ENCODE measurements at places on chromosomes 5 and 9. TPM values are rescaled to one million over a fixed set of nuclear protein-coding genes. Genes with fewer than 3 reads are reported as not detected.

- no peaks in the 10 kb centered on the region for H3K36me3 ChIP-seq
- H3K27ac ChIP-seq: peak overlapping the region; percentile 14
These were observed 216.5 kb upstream of the DMRT1 start for GRCh38 chr9:624935-625500.

- no peak overlapping the region for H3K27ac ChIP-seq
- H3K27me3 ChIP-seq: no peaks in the 10 kb centered on the region
- peak overlapping the region; percentile 46 for H3K4me3 ChIP-seq
- no peak for DNase-seq
These were observed 126.1 kb downstream of the TMEM161B start for GRCh38 chr5:88142636-88142885.

DNA sequence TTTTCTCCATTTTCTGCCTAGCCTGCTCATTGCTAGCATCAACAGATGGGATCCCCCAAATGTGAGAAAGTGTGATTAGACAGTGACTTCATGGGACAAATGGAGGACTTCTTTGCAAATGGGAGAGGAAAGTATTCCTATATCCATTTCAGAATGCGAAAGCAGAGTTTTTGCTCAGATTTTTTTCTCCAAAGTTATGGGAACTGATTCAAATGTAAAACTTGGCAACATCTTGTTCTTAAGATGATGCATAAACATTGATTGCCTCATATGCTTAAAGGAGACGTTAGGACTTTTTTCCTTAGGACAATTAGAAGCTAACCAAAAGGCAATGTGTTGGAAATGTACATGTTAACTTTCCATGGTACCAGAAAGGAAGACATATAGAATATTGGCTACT lies 704.3 kb upstream of the ZNF608 start:
- H3K36me3 ChIP-seq: no peaks in the 10 kb centered on the region
- no peak for DNase-seq
- H3K4me1 ChIP-seq: no peaks in the 10 kb centered on the region

DNA sequence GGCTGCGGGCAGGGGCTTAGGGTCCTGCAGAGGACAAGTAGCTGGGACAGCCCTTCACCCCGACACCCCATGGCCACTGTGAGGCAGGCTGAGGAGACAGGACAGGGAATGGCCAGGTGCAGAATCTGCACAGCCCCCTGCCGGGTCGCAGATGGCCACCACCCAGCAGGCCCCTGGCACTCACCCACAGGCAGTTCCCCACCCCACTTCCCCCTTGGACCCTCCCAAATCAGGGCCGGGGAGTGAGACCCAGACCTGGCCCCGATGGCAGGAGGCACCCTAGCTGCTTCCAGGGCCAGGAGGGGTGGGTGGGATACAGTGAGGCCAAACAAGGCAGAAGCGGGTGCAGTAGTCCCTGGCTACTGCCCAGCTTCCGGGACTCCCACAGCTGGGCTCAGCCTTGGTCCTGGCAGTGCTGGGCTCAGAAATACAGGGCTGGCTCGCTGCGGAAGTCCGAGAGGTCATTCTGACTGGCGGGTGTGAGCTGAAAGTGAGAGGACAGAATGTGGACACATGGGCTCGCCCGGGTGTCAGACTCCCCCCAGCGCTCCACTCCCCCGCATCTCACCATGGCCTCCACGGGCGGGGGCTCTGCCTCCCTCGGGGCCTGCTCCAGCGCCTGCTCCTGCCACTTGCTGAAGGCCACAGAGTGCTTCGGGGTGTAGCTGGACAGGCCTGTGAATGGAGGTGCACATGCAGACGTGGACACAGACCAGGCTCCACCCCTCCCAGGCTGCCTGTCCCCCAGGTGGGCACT lies 3.4 kb downstream of the SSNA1 start:
- peaks cover 47% of the 10 kb centered on the region for H3K4me1 ChIP-seq
- H3K36me3 ChIP-seq: peaks cover 36% of the 10 kb centered on the region
- peak overlapping the region; percentile 35 for H3K27ac ChIP-seq
- DNase-seq: peak; percentile 71

ADAMTS12 gene
- 11.5 TPM for total RNA-seq

DNA sequence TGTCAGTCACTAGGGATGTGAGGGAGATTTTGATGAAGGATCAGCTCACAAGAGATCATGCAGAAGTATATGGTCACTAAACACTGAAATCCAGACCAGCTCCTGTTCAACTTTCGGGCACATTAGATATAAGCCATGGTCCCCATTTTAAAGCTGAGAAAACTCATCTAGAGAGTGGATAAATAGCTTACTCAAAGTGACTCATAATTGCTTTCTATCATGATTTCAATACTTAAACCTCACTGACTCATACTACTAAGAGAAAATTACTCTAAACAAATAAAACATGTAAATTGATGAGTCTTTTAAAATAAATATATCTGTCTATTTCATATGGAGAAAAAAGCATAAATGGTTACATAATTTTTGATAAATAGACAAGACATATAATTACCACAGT lies 567.7 kb downstream of the TLR4 start:
- H3K27ac ChIP-seq: no peak overlapping the region
- no peak overlapping the region for H3K4me3 ChIP-seq
- no peak for DNase-seq
- no peaks in the 10 kb centered on the region for H3K27me3 ChIP-seq
- H3K36me3 ChIP-seq: no peaks in the 10 kb centered on the region

GRCh38 chr5:145548097-145548496 lies 287.0 kb downstream of the PRELID2 start:
- DNase-seq: no peak
- H3K4me3 ChIP-seq: no peak overlapping the region
- H3K36me3 ChIP-seq: no peaks in the 10 kb centered on the region

KCTD16 gene
- total RNA-seq: 1.7 TPM

DNA sequence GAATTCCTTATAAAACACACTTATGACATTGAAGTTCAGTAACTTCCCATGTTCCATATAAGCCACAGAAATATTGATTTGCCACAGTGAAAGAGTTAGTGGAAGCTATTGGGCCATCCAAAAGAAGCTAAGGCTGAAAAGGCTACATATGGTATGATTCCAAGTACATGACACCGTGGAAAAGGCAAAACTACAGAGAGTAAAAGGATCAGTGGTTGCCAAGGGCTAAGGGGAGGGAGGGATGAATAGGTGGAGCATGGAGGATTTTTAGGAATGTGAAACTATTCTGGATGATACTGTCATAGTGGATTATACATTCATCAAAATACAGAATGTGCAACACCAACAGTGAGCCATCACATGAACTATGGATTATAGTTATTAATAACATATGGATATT lies 109.7 kb downstream of the F2RL2 start:
- H3K36me3 ChIP-seq: no peaks in the 10 kb centered on the region
- H3K27me3 ChIP-seq: no peaks in the 10 kb centered on the region
- H3K4me1 ChIP-seq: no peaks in the 10 kb centered on the region
- no peak overlapping the region for H3K27ac ChIP-seq
- DNase-seq: no peak

QSOX2 gene
- 14.8 TPM for total RNA-seq

GRCh38 chr9:113219186-113219936 lies 1.7 kb downstream of the FKBP15 start:
- H3K4me3 ChIP-seq: no peak overlapping the region
- H3K4me1 ChIP-seq: peaks cover 45% of the 10 kb centered on the region
- no peaks in the 10 kb centered on the region for H3K36me3 ChIP-seq

DNA sequence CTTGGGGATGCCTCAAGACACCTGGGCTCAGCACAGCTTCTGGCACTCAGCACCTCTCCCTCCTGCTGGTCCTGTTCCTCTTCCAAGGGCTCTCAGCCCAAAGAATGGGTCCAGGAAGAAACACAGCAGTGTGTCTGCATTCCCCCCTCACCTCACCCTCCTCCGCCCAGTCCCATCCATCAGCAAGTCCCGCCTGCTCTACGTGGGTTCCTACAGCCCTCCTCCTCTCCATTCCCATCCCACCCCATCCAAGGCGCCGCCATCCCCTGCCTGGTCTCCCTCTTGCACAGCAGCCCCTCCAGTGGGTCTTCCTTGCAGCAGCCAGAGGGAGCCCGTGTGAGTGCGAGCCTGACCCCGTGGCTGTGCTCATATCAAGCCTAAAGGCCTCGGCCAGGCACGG lies 52.3 kb upstream of the RPL26L1 start:
- H3K27me3 ChIP-seq: no peaks in the 10 kb centered on the region
- H3K27ac ChIP-seq: peak overlapping the region; percentile 85
- peaks cover 15% of the 10 kb centered on the region for H3K36me3 ChIP-seq
- DNase-seq: no peak

GRCh38 chr5:125057912-125058826 lies 311.7 kb upstream of the ZNF608 start:
- no peaks in the 10 kb centered on the region for H3K27me3 ChIP-seq
- H3K4me1 ChIP-seq: peaks cover 13% of the 10 kb centered on the region
- no peak overlapping the region for H3K27ac ChIP-seq

DNA sequence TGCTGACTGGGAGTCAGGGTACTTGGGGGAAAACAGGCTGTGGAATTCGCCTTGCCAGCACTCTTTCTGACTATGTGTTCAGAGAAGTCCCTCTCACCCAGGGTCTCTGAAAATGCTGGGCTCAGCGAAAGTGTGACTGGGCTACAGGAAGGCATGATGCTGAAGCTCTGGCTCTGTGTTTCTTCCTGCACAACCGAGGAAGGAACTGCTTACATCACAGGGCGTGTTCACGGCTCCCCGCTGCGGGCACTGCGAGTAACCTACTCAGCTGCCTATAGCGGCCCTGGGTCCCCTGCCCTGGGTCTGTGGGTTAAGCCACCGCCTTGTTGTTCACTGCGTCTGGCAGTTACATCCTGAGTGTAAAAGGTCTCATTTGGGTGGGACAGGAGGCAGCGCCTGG lies 222.4 kb upstream of the IRX4 start:
- H3K27ac ChIP-seq: no peak overlapping the region
- H3K27me3 ChIP-seq: no peaks in the 10 kb centered on the region
- no peaks in the 10 kb centered on the region for H3K4me1 ChIP-seq

- H3K4me3 ChIP-seq: no peak overlapping the region
- DNase-seq: no peak
- peaks cover 16% of the 10 kb centered on the region for H3K4me1 ChIP-seq
- H3K36me3 ChIP-seq: no peaks in the 10 kb centered on the region
- no peak overlapping the region for H3K27ac ChIP-seq
These were observed 36.1 kb downstream of the TMC1 start for GRCh38 chr9:72557549-72557948.

DNA sequence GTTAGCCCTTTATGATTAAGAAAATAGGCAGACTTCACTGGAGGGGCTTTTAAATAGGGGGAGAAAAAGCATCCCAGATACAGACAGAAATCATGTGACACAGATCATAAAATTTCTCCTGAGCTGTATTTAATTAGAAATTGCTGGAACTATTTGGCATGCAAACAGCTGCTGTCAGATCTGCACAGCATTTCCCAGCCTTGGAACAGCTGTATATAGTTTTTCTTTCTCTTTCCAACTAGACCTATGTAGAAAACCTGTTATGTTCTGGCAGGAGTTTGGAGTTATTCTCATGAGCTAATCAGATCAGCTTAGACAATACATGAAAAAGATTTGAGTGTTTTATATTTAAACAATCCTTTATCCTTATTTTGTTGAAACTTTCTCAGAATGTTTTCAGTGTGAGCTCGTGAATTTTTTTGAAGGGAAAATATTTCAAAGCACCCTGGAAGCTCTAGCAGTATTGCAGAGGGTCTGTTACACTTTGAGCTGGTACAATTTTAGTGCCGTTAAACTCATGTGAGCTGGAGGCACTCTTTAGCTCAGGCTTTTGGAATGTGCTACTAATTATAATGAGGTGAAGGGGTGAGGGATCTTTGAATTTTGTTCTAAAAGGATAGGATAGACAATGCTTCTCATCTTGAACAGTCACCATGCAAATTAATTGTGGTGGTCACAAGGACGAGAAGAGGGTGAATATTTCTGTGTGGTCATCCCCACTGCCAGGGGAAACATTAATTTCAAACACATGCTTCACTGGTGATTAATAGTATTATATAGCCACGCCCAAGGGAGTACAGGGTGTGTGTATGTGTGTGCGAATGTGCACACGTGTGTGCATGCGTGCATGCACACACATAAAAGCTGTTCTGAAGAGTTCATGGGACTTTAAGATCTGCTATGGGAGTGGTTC lies 239.4 kb upstream of the FBXL7 start:
- no peak overlapping the region for H3K27ac ChIP-seq
- no peaks in the 10 kb centered on the region for H3K27me3 ChIP-seq
- H3K36me3 ChIP-seq: no peaks in the 10 kb centered on the region
- H3K4me1 ChIP-seq: peaks cover 6% of the 10 kb centered on the region
- no peak overlapping the region for H3K4me3 ChIP-seq

DNA sequence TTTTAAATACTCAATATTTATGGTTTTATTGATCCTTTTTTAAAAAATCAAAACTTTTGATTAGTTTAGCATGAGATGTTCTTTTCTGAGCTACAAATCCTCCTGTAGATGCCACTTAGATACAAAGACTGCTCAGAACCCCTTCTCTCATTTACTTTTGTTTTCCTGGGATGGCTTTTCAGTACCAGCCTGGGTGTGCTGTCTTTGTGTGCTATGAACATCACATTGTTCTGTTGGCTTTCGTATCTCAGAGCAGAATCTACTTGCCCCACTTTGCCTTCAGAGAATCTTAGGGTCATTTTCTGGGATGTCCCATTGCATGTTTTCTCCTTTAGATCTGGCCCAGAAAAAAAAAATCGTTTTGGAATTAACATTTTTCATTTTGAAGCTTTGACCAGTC lies 85.9 kb downstream of the RASGRF2 start:
- no peak overlapping the region for H3K27ac ChIP-seq
- H3K4me3 ChIP-seq: no peak overlapping the region
- DNase-seq: no peak
- no peaks in the 10 kb centered on the region for H3K27me3 ChIP-seq
- no peaks in the 10 kb centered on the region for H3K36me3 ChIP-seq
- H3K4me1 ChIP-seq: no peaks in the 10 kb centered on the region

DNA sequence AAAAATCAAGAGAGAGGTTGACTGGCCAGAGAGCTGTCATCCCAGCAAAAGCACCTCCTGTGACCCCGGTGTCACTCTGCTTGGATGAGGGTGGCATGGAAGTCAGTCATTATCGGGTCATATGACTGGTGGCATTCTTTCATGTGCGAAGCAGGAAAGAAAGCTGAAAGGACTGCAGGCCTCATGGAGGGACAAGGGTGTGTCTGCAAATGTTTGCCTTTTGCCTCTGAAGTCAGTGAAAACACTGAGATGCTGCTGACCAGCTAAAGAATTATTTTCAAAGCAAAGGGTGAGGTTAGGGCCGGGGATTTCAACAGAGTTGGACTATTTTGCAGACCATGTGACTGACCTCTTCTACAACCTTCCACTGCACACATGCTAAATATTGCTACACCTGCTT lies 298.3 kb downstream of the CSNK1G3 start:
- H3K27me3 ChIP-seq: no peaks in the 10 kb centered on the region
- H3K36me3 ChIP-seq: no peaks in the 10 kb centered on the region
- DNase-seq: no peak
- peak overlapping the region; percentile 65 for H3K27ac ChIP-seq
- peaks cover 22% of the 10 kb centered on the region for H3K4me1 ChIP-seq

GRCh38 chr5:41410307-41410706 lies 100.1 kb downstream of the PLCXD3 start:
- no peaks in the 10 kb centered on the region for H3K36me3 ChIP-seq
- H3K4me3 ChIP-seq: no peak overlapping the region
- peak; percentile 22 for DNase-seq
- no peaks in the 10 kb centered on the region for H3K4me1 ChIP-seq

DNA sequence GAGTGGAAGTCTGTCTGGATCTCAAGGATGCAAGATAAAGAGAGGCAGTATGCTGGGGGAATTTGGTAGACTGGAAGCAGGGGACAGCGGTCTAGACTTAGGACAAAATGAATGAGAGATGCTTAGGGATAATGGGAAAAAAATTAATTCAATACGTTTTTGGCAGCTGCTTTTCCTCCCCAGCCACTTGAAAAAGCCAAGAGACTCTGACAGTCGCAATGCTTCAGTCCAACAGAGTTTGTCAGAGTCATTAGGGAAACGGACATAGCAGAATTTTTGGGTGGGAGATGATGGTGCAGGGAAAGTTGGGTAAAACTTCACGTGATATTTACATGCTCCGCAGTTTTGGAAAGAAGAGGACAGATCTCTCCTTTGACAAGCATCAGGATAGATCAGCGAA lies 129.7 kb downstream of the GOLPH3 start:
- DNase-seq: no peak
- peaks cover 27% of the 10 kb centered on the region for H3K36me3 ChIP-seq

PCDHB2 gene
- total RNA-seq: 2.9 TPM

All from upper lobe of left lung (tissue), 6 donors.